Hippocampal formation (tissue), 2 donors: ENCODE measurements at places on chromosomes 5 and 9.

- no peak for DNase-seq
Measured at GRCh38 chr5:151068433-151069197, 12.2 kb downstream of the TNIP1 start.

DNA sequence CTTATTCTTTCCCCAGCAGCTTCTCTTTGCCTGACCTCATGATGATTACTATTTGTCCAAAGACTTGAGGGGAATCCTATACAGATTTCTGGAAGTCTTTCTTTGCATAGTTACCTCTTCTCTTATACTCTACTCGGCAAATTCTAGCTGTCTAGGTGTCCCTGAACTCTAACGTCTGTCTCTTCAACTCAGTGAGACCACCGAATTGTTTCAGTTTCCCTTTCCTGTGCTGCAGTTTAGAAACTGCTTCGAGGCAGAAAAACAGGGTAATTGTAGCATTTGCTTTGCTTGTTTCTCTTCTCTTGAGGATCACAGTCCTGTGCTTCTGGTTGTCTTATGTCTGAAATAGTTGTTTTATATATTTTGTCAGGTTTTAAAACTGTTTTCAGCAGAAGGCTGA is 14.8 kb downstream of the LVRN start:
- DNase-seq, result no peak

GRCh38 chr5:124310453-124310852 is 436.0 kb downstream of the ZNF608 start:
- no peak for DNase-seq

DNA sequence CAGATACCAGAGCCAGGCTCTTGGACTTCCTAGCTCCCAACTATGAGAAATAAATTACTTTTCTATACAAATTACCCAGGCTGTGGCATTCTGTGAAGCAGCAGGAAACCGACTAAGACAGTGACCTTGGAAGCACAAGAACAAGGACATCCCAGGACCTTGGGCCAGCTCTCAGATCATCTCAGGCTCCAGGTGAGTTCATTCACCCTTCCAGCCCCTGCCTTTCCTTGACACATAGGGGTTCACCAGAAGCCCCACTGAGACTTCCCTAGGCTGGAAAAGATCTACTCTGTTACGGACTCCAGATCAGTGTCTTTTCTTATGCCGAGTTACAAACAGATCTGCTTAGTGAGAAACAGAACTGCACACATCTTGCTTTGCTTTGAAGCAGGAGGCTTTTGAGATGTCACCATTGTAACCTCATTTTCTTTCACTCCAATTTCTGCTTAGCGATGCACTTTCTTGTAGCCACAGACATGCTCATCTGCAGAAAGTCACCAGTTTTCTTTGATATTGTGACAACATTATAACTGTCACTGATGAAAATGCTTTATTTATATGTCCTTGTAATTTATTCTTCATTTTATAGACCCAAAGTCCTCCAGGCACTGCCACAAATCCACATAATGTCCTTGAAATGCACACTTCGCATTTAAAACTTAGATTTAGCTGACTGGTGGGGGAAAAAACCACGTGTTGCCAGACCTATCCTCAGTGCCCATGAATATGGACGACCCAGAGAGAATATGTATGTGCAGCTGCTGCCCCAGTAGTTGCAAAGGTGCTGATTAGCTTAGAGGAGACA is 8.1 kb downstream of the CD180 start:
- DNase-seq, result no peak

DNA sequence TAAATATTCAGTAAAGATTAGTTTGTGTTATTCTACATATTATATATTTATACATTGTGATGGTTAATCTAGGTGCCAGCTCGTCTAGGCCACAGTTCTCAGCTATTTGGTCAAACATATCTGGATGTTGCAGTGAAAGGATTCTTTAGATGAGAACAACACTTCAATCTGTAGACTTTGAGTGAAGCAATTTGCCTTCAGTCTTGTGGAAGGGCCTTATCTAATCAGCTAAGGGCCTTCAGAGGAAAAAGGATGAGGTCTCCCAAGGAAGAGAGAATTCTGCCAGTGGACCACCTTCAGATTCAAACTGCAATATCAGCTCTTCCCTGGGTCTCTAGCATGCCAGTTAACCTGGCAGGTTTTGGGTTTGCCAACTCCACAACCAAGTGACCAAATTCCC is 112.0 kb downstream of the SH3TC2 start:
- no peak for DNase-seq

GRCh38 chr5:175686826-175687225 is 29.0 kb downstream of the HRH2 start:
- DNase-seq, result no peak

DNA sequence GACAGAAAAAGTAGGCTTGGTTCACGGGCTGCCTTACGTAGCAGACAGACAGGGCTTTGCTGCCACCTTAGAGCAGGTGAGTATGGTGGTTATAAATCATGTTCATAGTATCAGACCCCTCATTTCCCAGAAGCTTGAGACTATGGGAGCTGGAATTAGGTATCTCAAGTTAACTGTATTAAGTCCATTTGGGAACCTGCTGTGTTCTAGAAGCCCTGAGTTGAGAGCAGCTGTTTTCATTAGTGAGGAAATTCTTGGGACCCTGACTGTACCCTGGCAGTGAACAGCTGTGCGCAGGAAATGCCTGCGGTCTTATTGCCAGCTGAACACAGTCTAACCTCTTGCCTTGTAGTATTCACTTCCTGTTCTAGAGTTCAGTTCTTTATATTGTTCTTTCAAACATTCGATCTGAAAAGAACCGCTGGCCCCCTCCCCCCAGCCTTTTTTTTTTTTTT is 29.8 kb downstream of the UGCG start:
- no peak for DNase-seq

DNA sequence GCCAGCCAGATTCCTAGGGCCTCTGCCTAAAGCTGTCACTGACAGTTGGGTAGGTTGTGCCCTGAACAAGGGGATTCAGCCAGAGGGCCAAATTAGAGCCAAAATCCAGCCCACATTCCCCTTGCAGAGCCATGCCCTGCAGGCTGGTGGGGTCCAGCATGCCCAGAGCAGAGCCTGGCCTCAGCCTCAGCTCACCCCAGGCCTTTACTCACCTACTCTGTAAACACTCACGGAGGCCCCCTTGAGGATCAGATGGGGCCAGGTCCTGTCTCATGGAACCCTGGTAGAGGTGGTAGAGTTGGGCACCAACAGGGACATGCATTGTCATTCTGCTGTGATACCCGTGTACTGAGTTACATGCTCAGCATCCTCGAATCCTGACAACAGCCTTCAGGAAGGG is 74.9 kb downstream of the LMX1B start:
- no peak for DNase-seq

- DNase-seq, result no peak
Measured at GRCh38 chr5:160445132-160445531, 23.5 kb downstream of the PTTG1 start.

DNA sequence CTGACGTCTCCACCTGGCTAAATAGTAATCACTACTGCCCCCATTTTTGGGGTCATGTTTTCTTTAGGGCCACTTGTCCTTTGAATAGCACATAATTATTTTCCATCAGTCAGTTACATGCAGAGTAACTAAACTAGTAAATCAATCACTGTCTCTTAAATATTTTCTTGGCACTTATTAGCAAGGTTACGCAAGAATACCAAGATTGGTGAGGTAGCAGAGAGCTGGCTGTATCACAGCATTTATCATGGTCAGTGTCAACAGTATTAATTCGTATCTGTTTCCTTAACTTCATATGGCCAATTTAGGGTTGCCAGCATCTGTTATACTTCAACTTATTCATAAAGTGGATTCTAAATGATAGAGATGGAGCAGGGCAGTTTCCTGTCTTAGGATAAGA is 346.8 kb upstream of the FAM174A start:
- DNase-seq, result no peak

- no peak for DNase-seq
Measured at GRCh38 chr5:29277642-29278041, 1915.8 kb upstream of the CDH6 start.

DNA sequence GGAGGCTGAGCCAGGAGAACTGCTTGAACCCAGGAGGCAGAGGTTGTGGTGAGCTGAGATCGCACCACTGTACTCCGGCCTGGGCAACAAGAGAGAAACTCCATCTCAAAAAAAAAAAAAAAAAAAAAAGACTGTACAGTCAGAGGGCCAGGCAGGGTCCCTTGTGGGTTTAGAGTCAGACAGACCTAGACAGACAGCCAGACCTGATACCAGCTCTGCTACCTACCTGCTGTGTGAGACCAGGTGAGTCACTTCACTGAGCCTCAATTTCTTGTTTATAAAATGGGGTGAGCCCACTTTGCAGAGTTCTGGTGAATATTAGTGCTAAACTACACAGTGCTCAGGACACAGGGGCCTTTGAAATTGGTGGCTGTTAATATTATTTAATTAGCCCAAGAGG is 19.7 kb downstream of the TRIM14 start:
- no peak for DNase-seq

DNA sequence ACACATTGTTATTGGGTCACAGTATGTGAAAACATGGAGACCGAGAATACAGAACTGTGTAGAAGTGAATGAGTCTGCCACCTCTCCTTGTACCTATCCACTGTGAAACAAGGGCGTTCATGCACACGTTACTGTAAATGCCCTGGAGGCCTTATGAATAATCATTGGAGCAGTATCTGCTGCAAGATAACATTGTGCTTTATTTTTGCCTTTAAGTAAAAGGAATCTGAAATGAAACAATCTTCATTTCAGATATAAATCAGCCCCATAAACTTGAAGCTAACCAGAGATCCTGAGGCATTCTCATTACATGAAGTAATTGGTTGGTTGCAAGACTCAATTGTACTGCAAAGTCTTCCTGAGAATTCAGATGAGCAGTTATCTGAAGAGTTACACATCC is 419.6 kb downstream of the KDM4C start:
- DNase-seq, result no peak

- DNase-seq, result no peak
Measured at GRCh38 chr9:101130054-101130453, 101.5 kb downstream of the PLPPR1 start.

- DNase-seq, result no peak
Measured at GRCh38 chr9:23255346-23255745, 570.7 kb downstream of the ELAVL2 start.

DNA sequence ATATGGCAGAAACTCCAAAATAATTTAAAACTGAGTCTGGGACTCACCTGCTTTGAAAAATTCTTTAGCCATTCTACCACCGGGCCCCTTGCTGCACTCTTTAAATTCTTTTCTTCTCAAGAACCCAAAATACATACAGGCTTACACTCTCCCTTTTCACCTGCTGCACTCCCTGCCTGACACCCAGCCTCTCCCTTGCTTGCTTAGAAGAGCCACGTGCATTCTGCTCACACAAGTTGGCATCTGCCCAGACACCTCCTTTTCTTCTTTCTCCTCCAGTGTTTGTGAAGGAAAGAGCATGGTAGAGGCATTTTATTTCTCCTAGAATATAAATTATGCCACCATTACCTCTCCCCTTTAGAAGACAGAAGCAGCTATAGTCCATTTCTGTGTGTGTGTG is 39.0 kb upstream of the AOPEP start:
- no peak for DNase-seq

- no peak for DNase-seq
Measured at GRCh38 chr9:126429190-126429589, 102.6 kb downstream of the MVB12B start.

DNA sequence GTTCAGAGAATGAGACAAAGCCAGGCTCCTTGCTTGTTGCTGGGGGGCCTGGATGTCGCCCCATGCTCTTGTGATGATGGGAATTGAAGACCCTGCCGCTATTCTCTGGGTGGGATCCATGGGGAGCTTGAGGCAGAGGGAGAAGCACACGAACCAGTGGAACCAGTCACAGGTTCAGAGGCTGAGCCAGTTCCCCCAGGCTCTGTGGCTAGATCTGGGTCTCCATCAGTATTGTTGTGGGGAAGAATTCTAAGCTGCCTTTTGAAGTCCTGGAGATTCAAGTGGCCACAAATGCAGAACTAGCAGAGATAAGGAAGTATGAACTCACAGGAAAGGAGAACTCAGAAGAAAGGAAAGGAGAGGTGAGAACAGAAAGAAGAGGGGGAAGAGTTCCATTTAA is 219.4 kb downstream of the MSX2 start:
- DNase-seq, result no peak

- no peak for DNase-seq
Measured at GRCh38 chr5:95631255-95631958, 11.5 kb downstream of the GPR150 start.
